WTC11 (cell line): ENCODE measurements at places on chromosomes 4 and X. TPM values are rescaled to one million over a fixed set of nuclear protein-coding genes. Genes with fewer than 3 reads are reported as not detected.

ITGB1BP2 gene
- 5.8 to 6.8 TPM (median 6.1 TPM) in 3 replicates for total RNA-seq

GLOD5 gene
- 0.27 TPM in 1 of 3 replicates, not detected in the others for total RNA-seq

EVC2 gene
- total RNA-seq, result 4.8 to 6.3 TPM (median 5.8 TPM) in 3 replicates

CXXC4 gene
- total RNA-seq, result 2.4 to 3.3 TPM (median 2.8 TPM) in 3 replicates
